ENCODE measurements at places on chromosomes 7 and 10.

GRCh38 chr7:28061824-28062196 is 118.8 kb downstream of the JAZF1 start:
- no peak for DNase-seq

DNA sequence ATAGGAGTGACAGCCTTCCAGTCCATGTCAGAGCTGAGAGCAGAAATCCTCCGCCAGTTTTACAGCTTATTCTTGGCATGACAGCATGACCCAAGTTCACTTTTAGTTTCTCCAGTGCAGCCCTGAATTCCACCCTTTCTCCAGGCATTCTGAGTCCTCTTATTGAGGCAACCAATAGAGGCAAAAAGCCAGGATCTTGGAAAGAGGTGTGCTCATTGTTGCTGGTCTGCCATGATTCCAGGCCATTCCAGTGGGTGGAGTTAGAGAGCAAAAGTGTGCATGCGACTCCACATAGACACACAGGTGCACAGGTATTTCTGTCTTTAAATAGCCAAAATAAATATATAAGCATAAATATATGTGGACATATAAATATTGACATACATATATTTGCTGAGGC is 224.7 kb upstream of the ADARB2 start:
- no peak for DNase-seq

GRCh38 chr7:40507166-40507565 is 372.4 kb downstream of the SUGCT start:
- no peak for DNase-seq

DNA sequence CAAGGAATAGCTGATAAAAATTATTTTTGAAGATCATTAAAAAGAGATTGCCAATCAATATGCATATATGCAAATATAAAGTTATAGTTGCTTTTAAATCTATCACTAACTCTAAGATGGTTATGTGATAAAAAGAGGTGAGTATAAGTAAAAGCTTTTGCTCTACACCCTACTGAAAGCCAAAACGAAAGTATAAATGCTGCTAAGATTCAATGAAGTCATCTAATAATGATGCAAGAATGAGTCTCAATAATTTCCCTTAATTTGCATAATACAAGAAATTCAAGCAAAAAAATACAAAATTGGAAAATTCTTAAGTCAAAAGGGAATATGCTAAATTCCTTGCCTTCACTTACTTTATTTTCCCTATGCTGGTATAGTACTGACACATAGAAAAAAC is 75.2 kb downstream of the WAPL start:
- no peak for DNase-seq

DNA sequence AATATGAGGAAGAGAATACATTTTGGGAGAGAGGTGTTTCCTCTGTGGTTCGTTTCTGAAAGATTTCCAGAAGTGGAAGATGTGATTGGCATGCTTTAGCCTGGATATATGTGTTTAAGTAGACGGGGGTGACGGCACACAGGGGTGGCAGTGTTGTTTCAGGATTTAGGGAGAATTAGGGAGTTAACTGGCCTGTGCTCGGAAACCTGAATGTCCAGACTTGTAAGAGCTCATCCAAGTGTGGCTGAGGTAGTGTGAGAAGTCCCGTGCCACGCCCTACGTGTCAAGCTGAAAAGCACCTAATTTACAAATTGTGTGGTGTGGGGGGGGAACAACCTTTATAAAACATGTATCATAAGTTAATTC is 1.1 kb downstream of the RALA start:
- no peak for DNase-seq

DNA sequence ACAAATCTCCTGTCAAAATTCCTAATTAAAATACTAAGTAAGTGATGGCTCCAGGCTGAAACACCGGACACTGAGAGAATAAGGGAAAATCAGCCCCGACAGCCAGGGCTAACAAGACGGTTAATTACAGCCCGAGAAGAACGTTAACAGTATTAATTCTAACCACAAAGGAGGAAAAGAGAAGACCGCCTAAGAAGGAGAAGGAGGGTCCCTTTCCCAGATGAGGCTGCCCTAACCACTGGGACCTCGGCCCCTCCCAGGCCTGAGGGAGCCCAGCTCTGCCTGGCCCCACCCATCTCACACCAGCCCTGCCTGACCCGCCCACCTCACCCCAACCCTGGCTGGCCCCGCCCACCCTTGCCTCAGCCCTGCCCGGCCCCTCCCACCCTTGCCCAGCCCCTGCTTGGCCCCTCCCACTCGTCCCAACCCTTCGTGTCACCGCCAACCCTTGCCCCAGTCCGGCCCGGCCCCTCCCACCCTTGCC is 51.3 kb downstream of the PWWP2B start:
- DNase-seq: no peak

- DNase-seq: no peak
Measured at GRCh38 chr7:94697035-94697974, 41.4 kb upstream of the SGCE start.

DNA sequence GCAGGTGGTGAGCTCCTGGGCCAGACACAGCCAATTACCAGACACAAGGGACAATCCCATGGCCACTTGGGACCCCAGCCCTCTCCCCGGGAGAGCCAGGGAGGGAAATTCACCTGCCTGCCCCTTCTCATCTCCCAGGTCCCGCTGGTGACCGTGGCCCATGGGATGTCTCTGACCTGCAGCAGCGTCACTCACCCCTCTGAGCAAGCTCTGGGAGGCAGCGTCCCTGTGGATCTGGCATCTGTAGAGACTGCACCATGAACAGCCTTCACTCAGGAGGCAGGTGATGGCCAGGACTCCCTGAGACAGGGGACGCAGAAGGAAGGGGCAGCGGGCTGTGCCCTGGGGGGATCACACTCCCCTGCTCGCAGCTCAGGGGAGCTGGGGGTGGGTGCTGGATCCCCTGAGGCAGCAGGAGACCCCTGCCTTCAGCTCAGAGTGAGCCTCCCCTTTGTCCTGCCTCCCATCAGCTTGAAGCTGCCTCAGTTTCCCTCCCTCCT is 90.8 kb downstream of the FOXL3 start:
- no peak for DNase-seq

DNA sequence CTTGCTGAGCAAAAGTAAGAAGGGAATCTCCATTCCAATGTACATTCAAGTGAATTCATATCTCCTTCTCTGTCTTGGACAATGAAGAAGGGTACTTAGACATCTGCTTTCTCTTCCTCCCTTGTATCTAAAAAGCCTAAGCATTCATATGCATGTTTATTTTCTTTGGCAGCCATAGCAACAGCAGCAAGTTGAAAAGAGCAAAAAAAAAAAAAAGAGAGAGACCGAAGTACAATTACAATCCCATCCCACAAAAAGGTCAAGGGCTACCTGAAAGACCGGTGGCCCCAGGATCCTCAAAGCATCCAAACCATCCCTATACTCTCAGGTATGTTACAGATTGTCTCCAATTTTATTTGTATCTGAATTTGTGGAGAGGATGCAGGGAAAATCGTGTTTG is 4.1 kb downstream of the OR2F1 start:
- DNase-seq: no peak

GRCh38 chr10:105185161-105185560 is 544.1 kb downstream of the SORCS3 start:
- DNase-seq: no peak

DNA sequence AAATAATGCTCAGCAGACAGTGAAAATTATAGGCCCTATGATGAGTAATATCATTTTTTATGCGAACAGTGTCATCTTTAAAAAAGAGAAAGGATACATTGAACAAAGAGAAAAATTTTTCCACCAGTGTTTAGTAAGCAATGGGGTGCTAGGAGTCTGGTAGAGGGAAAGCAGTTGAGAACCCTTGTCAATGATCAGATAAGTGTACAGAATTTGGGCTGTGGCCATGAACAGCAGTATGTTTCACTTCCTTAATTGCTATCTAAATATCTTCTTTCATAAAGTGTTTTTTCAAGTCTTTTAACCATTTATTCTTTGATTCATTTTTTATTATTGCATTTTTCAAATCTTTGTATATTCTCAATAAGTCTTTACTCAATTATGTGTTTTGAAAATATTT is 750.7 kb upstream of the KCND2 start:
- no peak for DNase-seq

DNA sequence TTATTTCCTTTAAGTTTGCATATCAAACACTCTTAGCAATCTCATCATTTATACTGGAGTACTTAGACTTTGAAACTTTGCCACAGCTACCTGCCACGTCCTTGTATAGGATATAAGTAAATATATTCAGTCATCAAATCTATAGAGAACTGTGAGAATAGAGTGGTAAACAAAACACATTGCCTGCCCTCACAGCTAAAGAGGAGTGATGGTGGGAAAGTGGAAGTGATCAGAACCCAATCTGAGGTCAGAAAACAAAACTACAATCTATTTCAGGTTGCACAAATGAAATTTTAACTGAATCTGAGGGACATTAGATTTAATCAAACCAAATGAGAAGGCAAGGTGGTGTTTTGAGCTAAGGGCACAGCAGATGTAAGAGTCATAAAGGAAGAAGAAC is 74.8 kb downstream of the ZEB1 start:
- DNase-seq: no peak

GRCh38 chr7:21939136-21939857 is 6.4 kb downstream of the CDCA7L start:
- DNase-seq: no peak

GRCh38 chr7:7921830-7922229 is 46.8 kb upstream of the GLCCI1 start:
- DNase-seq: no peak

GRCh38 chr7:82805527-82805960 is 357.1 kb downstream of the PCLO start:
- DNase-seq: no peak

DNA sequence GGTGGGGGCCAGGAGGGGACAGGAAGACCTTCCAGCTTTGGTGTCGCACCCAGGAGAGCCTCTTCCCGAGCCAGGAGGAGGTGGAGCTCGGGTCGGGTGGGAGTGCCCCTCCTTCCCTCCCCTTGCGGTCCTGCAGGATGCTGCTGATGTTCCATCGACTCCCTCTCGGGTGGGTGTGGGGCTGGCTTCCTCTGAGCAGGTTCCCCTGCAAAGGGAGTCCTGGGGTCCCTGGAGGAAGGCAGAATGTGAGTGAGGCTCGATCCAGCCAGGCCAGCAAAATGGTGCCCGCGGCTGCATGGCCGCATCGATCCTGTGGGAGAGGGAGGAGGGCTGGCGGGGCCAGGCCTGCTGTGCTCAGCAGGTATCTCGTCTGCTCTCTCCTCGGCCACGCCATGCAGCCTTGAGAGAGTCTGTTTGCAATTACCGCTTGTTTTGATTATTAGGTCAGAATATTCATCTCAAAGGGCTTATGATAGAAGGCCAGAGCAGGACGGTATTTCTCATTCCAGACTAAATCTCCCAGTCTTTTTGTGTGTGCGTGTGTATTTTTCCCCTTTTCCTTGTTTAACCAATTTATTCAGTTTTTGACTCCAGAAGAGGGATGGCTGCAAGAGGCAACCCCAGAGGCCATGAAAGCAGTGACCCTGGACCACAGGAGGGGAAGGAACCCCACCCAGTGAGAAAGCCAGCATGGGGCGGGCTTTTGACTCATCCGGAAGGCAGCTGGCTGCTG is 137.3 kb upstream of the ZMIZ1 start:
- DNase-seq: no peak

GRCh38 chr7:12231097-12231496 is 20.0 kb downstream of the TMEM106B start:
- DNase-seq: no peak

- DNase-seq: no peak
Measured at GRCh38 chr7:115782696-115783490, 247.7 kb downstream of the TFEC start.

DNA sequence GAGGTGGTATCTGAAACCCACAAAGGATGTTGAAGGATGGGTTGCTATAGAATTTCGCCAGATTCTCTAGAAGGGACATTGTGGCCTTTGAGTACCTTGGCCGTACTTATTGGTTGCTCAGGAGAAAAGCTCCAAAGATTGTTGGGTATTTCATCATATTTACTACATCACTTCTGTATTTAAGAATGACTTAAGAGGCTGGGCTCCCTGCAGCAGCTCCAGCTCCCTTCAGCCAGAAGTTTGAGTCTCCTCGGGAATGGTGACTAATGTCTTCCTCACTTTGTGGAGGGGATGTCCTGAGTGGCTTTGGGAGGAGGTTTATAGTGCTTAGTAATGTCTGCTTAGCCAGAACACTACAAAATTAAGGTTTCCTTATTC is 18.1 kb downstream of the MINDY4 start:
- DNase-seq: no peak

DNA sequence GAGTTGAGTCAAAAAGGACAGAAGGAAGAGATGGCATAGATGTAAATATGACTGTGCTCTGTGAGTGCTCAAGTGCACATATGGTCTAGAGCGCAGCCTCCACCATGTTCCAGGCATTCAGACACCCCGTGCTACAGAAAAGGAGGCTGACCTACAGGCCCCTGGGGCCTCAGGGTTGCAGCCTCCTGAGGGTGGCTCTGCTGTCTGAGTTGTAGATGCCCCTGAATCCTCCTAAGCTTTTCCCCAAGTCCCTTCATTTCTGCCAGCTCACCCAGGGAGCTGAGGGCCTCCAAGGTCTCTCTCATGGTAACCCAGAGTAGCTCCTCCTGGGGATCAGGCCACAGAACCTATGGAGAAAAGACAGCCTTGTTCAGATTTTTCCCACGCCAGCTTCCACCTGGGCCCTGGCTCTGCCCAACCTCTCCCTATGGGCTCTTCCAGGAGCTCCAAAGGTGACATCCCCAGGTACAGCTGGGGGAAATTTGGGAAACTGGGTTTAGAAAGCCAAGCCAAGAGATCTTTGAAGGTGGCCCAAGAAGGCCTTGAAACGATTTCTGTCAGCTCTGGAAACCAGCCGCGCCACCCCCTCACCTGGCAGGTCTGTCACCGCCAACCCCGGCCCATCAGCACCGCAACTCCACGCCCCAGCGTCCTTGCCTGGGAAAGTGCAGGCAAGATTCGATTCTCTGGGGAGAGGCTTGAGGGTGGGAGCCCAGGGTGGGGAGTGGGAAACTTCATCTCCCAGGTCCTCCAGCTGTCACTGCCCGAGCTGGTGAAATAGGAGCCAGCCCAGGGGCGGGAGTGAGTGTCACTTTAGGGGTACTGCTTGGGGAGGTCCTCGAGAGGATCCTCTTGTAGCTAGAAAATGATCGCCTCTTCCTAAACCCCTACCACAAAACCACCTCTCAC is 2.4 kb downstream of the ZNF467 start:
- no peak for DNase-seq

DNA sequence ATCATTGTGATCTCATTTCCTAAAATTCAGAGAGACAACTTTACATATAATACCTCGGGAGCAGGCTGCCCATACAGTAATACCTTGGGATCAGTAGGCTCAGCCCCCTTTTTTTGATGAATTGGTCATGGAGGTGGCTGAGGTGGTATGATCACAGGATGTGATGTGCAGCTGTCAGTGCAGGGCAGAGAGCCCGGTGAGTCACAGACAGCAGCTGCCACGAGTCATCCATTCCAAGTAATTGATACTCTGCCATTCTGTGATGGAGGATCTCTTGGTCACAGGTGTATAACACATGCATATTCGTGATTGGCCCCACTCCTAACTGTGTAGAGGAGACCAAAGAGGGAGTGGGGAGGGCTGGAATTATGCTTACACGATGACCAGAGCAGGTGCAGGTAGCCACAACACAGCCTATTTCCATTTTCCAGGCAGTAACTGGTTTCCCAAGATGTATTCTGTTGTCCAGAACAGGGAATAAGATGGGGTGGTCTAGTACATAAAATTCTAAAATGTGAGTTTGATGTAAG is 14.1 kb downstream of the NRCAM start:
- DNase-seq: no peak
